T47D (cell line): ENCODE measurements at places on chromosomes 4 and X.

GRCh38 chrX:19172741-19173140, 50.5 kb upstream of the ADGRG2 start:
- DNase-seq, result no peak

GRCh38 chr4:11404431-11404830, 24.3 kb downstream of the HS3ST1 start:
- no peak for DNase-seq

GRCh38 chr4:38873290-38873944, 5.8 kb downstream of the FAM114A1 start:
- DNase-seq, result no peak

- no peak for DNase-seq
Observed at GRCh38 chr4:25905371-25905770, 8.6 kb upstream of the SMIM20 start.

DNA sequence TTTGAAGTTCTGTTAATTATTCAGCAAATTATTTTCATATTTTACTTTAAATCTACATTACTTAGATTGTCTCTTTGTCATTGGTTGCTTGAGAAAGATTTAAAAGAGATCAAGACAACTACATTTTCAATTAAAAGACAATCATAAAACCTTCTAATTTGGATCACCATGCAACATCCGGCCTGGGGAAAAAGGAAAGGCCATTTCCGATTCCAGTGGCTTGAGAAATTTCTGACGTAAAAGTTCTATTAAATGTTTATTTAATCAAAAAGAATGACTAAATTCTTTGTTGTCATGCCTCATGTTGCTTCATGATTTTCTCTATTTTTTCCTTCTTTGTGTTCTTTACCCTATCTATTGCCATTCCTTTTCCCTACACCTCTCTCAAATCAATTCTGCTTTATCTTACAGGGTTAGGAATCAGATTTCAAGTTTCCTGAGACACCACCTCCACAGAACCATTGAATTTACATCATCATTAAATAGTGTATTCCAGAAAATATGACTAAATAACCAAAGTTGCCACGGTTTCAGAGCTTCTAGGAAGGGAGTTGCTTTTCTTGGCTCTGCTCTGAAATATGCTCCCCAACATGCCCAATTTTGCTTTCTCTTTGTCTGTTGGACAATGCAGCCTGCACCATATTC, 124.6 kb upstream of the ACSL4 start:
- no peak for DNase-seq

DNA sequence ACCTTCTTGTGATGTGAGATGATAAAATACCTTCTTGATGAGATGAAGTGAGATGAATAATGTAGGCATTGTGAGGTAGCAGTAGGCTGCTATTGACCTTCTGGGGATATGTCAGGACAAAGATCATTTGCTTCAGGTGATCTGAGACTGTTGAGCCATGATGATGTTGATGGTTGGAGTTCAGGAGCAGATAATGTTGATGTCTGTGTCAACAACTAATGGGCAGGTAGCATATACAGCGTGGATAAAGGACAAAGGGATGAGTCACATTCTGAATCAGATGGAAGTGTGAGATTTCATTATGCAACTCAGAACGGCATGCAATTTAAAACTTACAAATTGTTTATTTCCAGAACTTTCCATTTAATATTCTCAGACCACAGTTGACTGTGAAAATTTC, 57.3 kb downstream of the RAP1GDS1 start:
- DNase-seq, result no peak

DNA sequence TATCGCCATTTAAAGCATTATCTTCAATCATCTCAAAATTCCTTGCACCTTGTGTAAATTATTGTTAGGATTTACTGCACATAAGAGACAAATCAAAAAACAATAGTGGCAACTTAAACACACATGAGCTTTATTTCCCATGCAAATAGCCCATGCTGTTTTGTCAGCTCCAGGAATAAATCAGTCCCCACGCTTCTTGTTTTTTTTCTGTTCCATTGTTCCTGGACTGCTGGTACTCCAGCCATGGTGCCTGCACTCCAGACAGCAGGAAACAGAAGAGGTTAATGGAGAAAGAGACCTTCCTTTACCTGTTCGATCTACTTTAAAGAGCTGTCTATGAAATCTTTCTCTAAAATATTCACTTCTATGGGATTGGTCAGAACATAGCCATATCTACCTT, 1515.7 kb upstream of the TENM3 start:
- DNase-seq, result no peak

DNA sequence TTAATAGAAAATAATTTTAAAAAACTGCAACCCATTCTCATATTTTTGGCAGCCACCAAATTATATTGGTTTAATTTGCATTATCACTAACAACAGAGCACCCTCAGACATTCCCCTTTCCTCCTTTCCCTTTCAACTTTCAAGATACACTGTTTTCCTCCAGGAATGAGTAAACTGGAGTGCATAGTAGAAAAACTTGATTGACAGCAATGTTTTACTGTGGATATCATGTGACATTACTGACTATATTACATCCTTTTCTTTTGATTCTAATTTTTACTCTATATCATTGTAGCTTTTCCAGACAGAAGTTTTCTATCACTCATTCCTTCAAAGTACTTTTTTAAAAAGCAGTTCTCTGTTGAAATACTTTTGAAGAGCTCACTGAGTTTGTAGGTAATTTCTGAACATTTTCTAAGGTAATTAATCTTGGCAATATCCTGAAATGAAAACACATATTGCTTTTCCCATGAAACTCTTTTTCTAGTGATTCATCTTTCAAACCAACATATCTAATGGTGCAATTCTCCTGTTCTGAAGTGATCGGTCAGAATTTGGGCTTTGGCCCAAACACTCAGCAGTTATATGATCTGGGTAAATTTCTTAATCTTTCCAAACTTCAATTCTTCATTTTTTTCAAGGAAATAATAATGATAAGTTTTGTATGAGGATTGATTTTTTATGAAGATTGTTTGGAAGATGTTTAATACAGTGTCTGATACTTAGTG, 920.4 kb upstream of the EPHA5 start:
- DNase-seq, result peak; percentile 14

GRCh38 chr4:106421441-106422296, 53.1 kb upstream of the GIMD1 start:
- no peak for DNase-seq

DNA sequence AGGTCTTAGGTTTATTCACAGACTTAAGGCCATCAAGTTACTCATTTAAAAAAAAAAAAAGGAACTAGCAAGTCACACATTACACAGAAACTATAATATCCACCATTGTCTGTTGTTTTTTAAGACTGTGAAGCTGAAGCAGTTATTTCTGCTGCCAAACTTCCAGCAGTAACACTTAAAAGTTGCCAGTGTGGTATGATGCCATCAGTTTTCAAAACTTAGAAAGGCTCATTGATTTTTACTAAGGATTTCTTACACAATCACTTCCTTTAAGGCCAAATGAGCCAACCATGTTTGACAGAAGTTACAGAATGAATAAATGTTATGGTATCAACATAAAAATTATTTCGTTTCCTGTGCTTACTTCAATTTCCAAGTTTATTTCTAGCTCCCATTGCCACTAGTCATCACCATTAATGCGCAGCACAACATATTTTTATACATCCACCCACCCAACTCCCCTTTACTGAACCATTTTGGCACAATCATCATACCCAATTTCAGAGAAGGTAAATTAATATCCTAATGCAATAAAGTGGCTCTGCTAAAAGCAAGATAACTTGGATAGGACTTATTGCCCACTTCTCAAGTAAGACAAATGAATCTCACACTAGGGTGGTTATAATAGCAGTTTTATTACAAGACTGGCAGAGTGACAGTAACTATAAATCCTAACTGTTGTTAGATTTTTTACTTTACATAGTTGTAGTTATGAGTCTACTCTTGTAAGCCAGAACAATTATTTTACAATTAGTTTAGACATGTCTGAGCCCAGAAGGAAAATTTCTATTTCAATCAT, 13.1 kb downstream of the PDGFC start:
- DNase-seq, result no peak

DNA sequence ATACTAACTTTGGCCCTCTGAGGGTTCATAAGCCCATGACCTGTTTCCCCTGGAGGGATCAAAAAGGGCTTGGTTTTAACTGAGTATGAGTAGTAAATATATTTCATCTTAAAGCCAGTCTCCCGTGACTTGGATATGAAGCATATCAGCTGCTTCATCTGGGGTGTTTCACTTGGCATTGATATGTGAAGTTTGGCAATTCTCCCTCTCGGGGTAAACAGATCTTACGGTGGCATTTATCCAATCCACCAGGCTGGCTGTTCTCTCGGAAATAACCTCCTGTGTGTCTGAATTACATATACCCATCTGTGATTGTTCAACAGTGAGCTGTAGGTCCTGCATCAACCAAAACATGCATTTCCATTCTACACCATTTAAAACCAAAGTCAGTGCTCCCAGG, 130.7 kb downstream of the ADAM29 start:
- no peak for DNase-seq

DNA sequence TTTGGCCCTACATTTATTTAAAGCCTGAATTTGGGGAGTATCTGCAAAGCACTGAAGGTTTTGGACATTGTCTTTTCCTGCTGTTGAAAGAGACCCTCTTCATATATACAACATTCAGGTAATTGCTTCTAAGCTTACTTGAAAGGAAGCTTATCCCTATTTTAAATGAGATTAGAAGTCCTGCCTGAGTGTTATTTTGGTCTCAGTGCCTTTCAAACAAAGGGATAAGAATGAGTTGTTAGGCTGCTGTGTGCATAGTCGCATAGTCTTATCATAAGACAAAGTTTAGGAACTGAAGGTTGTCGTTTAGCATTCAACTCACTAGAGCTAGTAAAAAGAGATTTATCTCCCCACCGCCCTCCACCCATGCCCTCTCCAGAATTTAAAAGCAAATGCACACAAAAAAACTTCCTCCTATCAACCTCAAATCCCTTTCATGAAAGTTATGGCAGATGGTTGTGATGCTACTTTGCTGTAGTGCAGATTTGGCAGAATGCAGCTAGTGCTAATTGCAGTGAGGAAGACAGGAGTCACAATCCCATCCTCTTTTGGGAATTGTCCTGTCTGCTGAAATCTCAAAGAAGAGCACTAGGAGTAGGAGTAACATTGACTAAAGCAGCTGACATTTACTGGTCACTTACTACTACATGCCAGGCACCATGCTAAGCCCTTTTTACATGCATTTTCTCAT, 5.8 kb downstream of the HERC3 start:
- no peak for DNase-seq

DNA sequence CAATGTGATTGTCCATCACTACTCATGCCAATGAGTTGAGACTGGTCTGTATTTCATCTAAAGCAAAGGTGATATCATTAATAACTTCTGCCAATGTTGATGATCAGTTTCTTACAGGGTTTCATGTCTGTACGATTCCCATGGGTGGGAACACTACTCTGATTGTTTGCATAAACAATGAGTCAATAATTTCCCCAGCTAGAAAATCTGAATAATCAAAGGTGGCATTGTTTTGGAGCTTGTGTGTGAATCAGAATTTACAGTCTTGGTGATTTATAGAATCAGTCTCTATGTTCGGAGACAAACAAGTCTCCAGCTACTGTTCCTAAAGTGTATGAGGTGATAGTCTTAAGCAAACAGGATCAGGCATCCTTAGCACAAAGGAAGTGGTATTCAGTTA, 35.5 kb upstream of the PARM1 start:
- no peak for DNase-seq

DNA sequence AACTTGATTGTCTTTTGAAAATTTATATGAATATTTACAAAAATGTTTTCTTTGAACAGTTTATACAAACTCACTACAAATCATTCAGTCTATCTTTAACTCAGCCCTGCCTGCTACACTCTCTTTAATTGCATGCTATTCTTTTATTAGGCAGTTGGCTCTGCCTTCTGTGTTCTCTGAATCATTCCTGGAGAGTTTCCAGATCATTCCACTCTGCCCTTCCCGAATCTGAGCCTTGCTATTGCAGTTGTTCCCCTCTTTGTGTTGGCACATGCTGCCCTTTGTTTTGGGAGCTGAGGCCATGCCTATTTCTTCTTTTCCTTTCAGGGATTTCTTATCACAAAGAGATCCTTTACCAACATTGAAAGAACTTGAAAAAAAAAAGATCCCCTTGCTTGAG, 8.7 kb upstream of the TECRL start:
- DNase-seq, result no peak

GRCh38 chr4:7820031-7820818, 119.4 kb downstream of the AFAP1 start:
- DNase-seq, result no peak

DNA sequence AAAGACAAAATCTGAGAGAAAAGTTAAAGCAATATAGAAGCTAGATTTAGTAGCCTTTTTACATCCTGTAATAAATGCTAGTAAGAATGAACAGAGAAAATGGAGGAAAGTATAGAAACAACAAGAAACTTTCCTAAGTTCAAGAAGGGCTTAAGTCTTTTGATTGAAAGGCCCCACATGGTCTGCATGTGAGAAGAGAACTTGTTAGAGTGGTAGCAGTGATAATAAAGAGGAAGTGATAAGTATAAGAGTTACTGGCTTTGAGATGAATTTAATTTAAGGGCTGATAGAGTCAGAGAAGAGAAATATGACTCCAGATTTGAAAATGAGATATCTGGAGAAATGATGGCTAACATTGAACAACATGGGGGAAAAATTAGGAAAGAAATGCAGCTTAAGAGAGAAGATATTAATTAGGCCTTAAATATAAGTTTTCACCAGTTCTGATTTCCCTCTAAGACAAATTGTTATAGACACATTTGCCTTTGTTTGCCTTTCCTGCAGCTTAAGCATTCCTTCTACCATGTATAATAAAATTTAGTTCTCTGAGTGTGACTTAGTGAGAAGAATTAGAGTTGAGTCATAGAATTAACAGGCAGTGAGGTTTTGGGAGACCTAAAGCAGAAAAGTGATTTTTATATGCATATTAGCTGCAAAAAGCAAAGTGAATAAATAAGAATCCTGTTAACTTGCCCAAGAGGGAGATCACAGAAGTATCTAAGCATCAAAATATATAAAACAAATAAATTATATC, 18.4 kb downstream of the ZFX start:
- DNase-seq, result no peak

DNA sequence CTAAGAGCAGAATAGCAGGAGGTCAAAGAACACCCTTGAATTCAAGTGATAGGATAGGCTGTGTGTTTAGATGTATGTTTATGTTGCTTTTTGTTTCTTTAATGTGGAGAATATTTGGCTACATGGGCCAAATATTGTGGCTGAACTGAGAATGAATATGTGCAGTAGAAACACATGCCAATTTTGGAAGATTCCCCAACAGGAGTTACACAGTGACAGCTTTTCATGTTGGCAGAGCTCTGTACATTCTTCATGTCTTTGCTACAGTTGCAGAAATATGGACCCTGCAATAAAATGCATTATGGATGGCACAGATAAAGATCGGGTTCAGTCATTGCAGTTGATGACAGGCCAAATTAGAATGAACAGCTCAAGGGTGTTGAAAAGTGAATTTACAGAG, 82.8 kb upstream of the SLC4A4 start:
- no peak for DNase-seq

GRCh38 chrX:70494441-70494840, 49.8 kb downstream of the DLG3 start:
- DNase-seq, result no peak

DNA sequence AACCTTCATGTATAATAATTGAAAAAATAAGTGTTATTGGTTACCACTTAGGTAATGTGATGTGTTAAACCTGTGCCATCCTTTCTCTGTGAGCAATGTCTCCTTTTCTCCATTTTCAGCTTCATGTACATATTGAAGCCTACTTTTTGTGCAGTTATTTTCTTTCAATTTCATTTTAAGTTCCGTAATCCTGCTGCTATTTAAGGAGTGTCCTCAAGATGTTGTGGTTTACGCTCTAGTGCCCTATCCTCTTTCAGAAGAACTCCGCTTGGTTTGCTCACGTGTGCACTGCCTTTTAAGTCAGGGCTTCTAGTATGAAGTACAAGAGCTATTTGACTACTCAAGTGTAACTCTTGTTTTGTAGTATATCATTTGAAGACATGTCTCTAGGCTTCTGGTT, 2253.2 kb upstream of the TENM3 start:
- no peak for DNase-seq
